Stimulated activated CD4-positive, alpha-beta T cell treated with anti-CD3 and anti-CD28 coated beads, Interleukin-15, amount 100 ng/mL, for 1 hour (primary cell): ENCODE measurements at places on chromosomes 6 and 20.

DNA sequence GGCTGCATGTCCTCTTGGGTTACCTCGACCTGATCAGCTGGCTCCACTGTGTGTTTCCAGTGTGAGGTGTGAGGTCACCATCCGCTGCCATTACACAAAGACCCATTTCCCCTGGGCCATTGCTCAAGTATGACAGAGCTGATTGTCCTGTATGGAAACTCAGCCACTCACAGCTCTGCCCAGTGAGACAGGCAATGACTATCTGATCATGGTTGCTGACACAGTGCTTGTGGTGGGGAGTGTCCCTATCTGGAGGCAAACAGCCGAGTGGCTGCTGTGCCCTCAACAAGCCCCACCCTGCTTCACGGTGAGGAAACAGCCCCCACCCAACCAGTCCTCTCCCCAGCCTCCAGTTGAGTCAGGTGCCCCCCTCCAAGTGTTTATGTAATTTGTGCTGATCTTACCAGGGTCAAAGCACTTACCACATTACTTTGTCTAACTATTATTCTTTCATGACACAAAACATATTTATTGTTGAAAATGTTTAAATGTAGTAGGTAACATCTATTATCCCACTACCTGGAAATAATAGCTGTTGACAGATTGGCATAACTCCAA lies 11.7 kb upstream of the MAPK13 start:
- no peak for DNase-seq

- no peak for DNase-seq
Measured at GRCh38 chr6:153787341-153787606, 251.8 kb upstream of the OPRM1 start.

DNA sequence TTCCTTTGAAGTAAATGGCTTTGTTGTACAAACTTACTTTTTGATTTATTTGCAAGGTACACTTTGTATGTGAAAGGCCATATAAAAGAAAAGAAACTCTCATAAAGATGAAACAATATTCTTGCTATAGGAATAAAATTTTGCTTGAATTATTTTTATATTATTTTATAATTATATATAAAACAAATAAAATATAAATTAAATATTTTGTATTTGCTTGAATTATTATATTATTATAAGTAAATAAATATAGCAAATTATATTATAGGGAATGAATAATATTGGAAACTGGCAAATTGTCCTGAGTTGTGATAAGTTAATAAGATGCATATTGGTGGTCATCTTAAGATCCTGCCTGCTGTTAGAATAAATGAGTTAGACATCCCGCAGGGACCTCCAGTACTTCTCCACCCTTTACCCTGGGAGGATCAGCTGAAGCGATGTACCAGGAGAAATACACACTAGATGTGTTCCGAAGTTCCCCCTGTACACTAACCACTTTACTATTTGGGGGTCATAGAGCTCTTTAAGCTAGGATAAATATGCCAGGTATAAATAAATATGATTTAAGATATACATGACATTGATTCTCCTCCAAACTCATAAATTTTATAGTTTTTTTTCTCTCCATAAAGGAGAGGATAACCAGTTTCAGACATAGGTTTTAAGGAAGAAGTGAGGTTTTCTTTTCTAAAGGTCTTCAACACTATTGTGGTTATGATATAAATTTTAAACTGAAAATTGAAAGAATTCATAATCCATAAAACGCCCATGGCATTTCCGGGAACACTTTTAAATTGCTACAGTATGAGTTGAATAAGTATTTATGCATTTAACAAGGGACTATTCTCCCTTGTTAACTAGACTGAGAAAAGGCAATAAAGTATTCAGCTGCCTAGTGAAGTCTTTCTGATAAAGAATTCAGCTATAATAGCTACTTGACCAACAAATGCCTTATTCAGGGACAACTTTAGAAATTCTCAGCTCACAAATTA lies 486.3 kb upstream of the MARCKS start:
- no peak for DNase-seq

GRCh38 chr20:52348434-52348833 lies 156.9 kb upstream of the ZFP64 start:
- DNase-seq: no peak

DNA sequence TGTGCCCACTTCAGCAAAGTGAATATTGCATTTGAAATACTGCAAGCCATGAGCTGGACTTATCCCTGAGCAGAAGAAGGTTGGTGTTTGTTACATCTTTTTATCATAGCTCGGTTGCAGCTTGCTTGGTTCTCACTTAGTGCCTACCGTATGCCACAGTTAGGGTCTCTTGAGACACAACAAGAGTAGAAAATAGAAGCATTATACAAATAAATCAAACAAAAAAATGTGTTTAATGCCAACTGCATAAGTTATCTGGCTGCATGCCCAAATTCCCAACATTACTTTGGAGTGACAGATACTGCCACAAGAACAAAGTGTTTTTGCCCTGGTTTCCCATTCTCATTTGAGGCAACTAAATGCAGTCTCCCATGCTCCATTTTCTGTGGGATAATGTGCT lies 53.9 kb upstream of the LAMP5 start:
- no peak for DNase-seq

GRCh38 chr20:63457737-63458136 lies 14.7 kb downstream of the KCNQ2 start:
- no peak for DNase-seq

- DNase-seq: no peak
Measured at GRCh38 chr20:19176470-19177052, 35.9 kb upstream of the SLC24A3 start.

- DNase-seq: no peak
Measured at GRCh38 chr6:167455371-167455770, 130.5 kb downstream of the TTLL2 start.

GRCh38 chr6:91659891-91660290 lies 1073.0 kb upstream of the MAP3K7 start:
- no peak for DNase-seq

- DNase-seq: no peak
Measured at GRCh38 chr6:166251211-166251610, 57.0 kb downstream of the PRR18 start.

GRCh38 chr6:28765978-28766351 lies 157.8 kb downstream of the TRIM27 start:
- no peak for DNase-seq

DNA sequence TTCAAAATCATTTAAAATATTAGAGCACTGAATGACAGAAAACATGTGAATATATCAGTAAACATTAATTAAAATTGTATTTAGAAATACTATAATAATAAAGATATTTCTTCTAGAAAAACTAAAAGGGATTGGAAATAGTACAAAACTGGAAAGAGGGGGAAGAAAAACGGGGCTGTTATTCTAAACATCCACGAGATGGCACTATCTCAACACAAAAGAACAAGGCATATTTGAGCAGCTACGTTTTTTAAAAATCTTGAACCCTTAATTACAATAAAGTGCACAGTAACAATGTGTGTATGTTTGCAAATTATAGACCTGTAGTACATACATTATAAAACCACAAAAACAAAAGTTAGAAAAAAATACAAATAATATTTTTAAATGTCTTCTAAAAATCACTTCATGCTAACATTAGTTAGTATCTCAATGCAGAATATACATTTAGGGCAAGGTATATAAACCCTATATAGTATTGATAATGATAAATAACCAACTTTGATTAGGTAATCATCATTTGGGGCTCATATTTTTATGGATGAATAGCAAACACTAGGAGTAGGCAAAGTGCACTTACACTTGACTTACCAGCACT lies 42.5 kb upstream of the PNISR start:
- no peak for DNase-seq

DNA sequence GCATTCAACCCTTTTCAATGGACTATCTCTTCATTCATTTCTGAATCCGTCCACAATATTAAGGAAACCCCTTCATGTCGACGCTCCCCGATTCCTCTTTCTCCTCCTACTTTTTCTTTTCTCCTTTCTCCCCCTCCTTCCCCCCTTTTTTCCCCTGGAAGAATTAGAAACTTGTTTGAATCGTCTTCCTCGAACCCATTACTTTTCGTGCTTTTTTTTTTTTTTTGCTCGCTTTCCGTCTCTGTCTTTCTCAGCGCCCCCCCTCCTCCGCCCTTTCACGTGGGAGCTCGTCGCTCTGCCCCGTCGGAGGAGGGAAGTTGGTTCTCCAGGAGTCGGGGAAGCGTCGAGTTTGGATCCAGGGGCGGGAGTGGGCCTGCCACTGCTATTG lies 2.3 kb upstream of the NKX2-2 start:
- no peak for DNase-seq
